Motor neuron (in vitro differentiated cells): ENCODE measurements at places on chromosomes 7 and 10. TPM values are rescaled to one million over a fixed set of nuclear protein-coding genes. Genes with fewer than 3 reads are reported as not detected.

CDH23 gene
- 46.4 and 47.7 TPM in 2 replicates for total RNA-seq

CPN1 gene
- total RNA-seq, result 0.34 and 0.87 TPM in 2 replicates

SH2B2 gene
- 3.5 and 4.7 TPM in 2 replicates for total RNA-seq

MAT1A gene
- total RNA-seq, result 0.26 TPM in 1 of 2 replicates, not detected in the other

PTF1A gene
- total RNA-seq, result 0.38 TPM in 1 of 2 replicates, not detected in the other

LDB3 gene
- 0.43 and 0.45 TPM in 2 replicates for total RNA-seq

ZNF804B gene
- 0.08 and 0.09 TPM in 2 replicates for total RNA-seq

GJD4 gene
- total RNA-seq, result not detected in 2 replicates

AKR1C4 gene
- 3.5 and 3.6 TPM in 2 replicates for total RNA-seq

KIN gene
- 12.5 and 13.3 TPM in 2 replicates for total RNA-seq

TMEM273 gene
- total RNA-seq, result not detected in 2 replicates

IFIT5 gene
- 18.0 and 18.6 TPM in 2 replicates for total RNA-seq

LIPJ gene
- 0.47 and 0.49 TPM in 2 replicates for total RNA-seq

FXYD4 gene
- total RNA-seq, result not detected in 2 replicates

DNA sequence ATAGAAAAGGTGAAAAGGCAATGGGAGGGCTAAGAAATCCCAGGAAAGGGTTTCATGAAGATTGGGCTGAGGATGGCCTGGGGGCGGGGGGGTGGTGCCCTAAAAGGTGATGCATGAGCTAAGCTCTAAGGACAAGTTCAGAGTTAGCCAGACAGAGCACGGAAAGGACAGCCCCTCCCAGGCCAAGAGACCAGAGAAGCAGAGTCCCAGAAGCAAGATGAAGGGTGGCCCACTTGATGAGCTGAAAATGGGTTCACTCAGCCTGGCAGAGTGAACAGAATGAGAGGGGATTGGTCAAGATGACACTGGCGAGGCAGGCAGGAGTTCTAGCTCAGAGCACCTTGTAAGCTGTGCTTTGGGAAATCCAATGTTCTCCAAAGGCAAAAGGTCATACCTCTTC is 89.4 kb upstream of the GPR26 start:
- no peak for ATAC-seq

GRCh38 chr7:101556453-101556968 is 72.6 kb downstream of the MYL10 start:
- no peak for ATAC-seq

DNA sequence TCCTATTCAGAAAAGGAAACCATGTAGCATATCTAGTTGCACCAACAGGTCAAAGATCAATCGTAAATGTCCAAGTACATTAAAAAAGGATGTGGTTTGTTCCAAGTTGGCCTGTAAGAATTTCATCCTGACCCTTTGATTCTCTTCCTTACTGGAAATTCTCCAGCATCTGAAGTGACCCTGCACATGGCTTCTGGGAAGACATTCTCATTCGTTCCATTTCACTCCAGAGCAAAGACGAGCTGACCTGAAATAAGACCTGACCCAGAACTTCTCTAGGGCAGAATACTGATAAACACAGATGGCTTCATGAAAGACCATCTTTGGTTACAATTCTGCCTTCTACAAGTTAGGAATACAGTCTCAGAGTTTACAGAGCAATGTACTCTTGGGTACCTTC is 39.8 kb downstream of the ASB4 start:
- no peak for ATAC-seq

GRCh38 chr7:134448356-134449229 is 10.3 kb downstream of the AKR1B1 start:
- no peak for ATAC-seq

DNA sequence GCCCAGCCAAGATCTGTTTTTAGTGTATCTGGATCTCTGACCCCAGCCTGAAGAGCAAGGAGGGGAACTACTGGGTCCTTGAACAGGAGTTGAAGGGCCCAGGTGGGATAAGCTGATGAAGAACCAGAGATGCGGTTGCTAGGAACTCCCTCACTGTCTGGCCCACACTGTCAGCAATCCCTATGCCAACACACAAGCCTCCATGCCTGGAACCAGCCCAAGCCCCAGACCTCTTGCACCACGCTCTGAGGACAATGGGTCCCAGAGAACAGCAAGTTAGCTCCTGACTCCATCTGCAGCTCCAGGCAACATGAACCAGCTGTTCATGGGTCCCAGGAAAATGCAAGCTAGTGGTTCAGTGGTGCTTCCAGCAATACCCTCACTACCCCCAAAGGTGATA is 2.4 kb downstream of the NAT16 start:
- no peak for ATAC-seq

- peak; percentile 52 for ATAC-seq
These were observed 33.9 kb upstream of the SLC29A3 start for GRCh38 chr10:71285180-71285545.

DNA sequence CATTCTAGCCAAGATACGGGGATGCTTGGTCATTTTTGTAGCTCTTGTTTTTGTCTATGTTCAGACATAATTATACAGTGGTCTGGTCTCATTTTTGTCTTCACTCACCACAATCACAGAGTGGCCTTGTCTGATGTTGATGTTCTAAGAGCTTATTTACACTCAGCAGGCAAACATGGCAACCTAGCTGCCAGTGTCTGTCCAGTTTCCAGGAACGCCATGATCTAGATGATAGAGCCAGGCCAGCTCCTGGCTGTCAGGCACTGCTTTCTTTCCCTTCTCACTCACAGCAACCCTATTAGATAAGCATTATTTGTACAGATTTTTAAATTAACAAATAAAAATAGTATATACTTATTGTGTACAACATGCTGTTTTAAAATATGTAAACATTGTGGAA is 98.6 kb upstream of the PHF14 start:
- ATAC-seq, result no peak

DNA sequence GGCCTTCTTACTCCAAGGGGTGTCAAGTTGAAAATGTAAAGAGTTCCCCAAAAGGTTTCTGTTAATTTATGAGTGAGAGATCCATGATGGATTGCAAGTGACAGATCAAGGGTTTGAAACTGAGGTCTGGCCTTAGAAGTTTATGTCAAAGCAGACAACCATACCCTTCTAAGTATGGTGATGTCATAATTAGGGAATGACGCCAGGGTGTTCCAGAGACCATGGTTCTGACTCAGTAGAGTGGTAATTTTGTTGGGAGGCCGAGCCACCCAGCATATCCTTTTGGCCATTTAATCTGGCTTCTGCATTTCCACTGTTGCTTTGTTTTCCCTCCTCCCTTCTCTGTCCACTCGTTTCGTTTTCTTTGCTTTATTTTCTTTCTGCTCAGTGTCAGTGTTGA is 2.7 kb downstream of the TRUB1 start:
- no peak for ATAC-seq

DNA sequence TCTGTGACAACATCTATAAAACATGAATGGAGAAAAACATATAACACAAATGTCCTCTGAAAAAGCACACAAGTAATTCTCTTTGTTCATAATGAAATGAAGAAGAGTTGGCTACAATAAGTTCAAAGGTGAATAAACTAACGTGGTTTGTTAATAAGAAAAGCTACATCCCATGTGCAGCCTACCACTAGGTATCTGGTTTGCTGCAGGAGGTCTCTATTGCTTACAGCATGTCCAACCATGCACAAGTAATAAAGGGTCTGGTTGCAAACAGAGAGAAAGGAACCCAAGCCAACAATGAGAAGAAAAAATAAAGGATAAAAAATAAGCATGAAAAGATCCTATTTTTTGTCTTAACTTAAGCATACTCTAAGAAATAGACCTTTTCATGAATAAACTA is 139.2 kb downstream of the CHCHD3 start:
- no peak for ATAC-seq

DNA sequence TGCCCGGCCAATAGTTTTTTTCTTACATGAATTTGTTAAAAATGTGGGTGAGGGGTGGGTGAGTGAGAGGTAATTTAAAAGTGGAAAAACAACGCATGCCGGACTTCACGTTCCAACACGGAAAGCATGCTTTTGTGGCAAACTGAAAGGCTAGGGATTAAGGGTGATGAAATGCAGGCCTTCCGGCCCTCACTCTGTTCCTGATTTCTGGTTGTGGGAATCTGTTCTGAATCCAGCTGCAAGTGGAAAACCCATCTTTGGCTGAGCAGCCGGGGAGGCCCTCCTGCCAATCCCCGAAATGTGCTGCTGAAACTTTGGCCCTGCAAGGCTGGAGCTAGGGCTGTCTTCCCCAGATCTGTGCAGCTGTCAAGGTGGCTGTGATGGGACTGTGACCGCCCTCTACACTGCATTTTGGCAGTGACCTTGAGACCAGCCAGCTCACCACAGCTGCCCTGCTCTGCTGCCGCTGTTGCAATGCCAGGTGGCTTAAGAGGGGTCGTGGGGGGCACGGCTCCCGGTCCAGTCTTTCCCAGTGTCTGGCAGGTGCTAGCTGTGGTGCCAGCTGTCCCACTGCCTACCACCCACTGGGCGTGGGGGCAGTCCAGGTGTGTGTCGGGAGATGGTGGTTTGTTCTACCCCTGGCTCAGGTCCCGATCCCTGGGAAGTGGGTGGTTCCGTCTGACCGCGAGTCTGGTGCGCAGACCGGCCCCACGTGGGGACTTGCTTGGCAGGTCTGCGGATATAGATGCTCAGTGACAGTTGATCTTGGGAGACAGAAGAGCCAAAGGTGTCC is 39.0 kb downstream of the TET1 start:
- peak; percentile 20 for ATAC-seq

DNA sequence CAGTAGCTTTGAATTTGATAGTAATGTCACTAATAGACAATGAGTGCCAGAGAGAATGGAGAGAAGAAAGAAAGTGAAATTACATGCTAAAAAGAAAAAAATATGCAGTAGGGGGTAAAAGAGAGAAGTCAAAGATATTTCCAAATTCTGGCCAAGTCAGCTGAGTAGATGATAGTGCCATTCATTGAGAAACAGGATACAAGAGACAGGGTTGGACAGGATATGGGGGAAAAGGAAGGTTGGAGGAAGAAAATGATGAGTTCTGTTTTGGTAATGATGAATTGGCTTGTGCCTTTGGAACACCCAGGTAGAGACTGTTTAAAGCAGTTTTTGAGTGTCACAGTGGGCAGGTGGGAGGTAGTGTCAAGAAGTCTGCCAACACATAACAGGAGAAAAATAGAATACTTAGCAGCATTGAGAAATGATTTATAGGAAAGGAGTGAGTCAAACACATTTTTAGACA is 78.3 kb downstream of the LRRC17 start:
- ATAC-seq, result no peak

GRCh38 chr7:107666790-107667189 is 6.2 kb downstream of the SLC26A4 start:
- no peak for ATAC-seq

DNA sequence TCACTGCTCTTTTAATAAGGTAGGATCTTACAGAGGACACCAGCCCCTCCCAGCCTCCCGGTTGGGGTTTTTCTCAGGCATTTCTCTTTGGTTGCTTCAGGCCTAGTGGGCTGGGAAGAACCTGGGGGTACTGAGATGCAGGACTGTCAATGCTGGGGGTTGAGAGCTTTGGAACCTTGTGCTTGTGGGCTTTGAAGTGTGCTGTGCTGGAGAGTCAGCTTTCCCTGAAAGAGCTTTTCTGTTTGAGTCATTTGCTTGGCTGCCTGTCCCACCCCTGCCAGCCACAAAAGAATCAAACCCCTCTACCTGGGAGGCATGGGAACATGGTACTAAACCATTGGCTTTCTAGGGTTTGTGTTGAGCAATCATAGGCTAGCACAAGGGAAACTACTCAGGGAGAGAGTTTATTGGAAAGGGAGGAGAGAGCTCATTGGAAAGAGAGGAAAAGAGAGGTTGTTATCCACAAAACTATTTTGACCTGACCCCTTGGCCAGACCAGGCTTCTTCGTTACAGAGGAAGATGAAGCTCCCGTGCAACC is 1.4 kb downstream of the SCD start:
- no peak for ATAC-seq

GRCh38 chr7:157210682-157211081 is 72.0 kb downstream of the UBE3C start:
- ATAC-seq, result peak; percentile 50

GRCh38 chr10:31484431-31485135 is 165.6 kb downstream of the ZEB1 start:
- peak; percentile 41 for ATAC-seq

- ATAC-seq, result no peak
These were observed 163.6 kb downstream of the PTPRN2 start for GRCh38 chr7:158424011-158424410.

DNA sequence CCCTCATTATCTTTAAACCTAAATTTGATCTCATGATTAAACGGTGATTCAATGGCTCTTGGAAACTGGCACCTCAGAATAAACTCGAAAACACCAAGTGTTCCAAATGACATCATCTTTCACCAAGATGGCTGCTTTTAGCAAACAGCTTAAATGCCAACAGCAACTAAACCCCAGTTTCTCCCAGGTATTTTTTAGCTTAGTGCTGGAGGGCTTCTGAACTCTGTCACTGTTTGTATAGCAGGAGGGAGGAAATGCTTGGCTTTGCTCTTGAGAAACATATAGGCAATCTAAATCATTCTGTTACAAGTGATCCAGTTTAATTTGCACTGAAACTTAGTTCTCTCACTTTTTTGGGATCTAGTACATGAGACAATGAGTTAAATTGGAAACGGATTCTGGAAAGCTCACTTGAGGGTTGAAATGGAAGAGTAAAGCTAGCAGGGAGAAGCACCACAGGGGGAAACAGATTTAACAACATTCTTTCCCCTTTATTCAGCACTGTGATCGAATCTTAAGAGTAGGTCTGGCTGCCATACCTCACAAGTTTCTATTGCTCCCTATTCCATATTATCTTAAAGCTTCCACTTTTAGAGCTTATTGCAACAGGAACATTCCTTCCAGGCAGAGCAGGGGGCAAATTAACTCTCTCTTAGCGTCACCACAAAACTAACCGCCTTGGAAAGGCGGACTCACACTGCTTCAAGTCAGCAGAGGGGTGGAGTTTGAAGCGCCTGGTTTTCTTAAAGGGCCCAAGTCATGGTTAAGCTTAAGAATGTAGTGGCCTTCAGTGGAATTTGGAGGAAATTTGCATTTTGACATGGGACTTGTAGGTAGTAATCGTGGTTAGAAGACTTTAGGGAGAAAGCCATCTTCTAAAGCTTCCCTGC is 1.8 kb upstream of the CCDC6 start:
- peak; percentile 5 for ATAC-seq

GRCh38 chr10:53403688-53404087 is 631.1 kb upstream of the MBL2 start:
- no peak for ATAC-seq

- no peak for ATAC-seq
These were observed 96.4 kb downstream of the MKI67 start for GRCh38 chr10:128029731-128030369.

DNA sequence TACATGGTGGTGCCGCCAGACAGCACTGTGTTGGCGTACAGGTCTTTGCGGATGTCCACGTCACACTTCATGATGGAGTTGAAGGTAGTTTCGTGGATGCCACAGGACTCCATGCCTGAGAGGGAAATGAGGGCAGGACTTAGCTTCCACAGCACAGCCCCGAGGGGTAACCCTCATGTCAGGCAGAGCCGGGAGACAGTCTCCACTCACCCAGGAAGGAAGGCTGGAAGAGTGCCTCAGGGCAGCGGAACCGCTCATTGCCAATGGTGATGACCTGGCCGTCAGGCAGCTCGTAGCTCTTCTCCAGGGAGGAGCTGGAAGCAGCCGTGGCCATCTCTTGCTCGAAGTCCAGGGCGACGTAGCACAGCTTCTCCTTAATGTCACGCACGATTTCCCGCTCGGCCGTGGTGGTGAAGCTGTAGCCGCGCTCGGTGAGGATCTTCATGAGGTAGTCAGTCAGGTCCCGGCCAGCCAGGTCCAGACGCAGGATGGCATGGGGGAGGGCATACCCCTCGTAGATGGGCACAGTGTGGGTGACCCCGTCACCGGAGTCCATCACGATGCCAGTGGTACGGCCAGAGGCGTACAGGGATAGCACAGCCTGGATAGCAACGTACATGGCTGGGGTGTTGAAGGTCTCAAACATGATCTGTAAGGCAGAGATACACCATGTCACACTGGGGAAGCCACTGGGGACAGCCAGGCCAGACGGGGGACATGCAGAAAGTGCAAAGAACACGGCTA is 104.6 kb upstream of the TNRC18 start:
- ATAC-seq, result no peak

GRCh38 chr10:63717027-63717715 is 196.0 kb downstream of the REEP3 start:
- ATAC-seq, result peak; percentile 59
